Fibroblast of villous mesenchyme (primary cell): ENCODE measurements at places on chromosomes 11 and 22. TPM values are rescaled to one million over a fixed set of nuclear protein-coding genes. Genes with fewer than 3 reads are reported as not detected.

DNA sequence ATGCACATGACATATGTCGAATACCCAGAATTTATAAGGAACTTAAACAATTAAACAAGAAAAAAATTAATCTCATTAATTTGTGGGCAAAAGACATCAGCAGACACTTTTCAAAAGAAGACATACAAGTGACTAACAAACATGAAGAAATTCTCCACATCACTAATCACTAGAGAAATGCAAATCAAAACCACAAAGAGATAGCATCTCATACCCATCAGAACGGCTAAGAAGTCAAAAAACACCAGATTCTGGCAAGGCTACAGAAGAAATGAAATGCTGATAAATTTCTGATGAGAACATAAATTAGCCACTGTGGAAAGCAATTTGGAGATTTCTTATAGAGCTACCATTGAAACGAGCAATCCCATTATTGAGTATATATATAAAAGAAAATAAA, 210.6 kb upstream of the LUZP2 start:
- no peak for DNase-seq

Gene KCNA4
- not detected in 2 replicates for total RNA-seq

DNA sequence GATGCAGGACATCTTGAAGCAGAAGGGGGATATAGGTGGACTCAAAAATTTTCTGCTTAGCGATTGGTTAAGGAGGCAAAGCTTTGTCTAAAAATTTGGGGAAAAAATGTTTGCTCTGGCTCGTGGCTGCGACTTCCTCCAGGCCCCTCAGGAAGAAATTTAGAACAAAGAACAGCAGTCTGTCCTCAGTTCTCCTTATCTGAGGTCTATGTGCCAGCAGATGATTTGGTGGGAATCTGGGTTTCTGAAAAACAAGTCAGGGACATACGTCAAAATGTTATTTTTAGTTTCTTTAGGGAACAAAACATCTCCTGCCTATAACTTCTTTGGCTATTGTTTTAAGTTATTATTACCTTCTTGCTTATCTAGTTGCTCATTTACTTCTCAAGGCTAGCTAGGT, 8.1 kb downstream of the OR6M1 start:
- no peak for DNase-seq

DNA sequence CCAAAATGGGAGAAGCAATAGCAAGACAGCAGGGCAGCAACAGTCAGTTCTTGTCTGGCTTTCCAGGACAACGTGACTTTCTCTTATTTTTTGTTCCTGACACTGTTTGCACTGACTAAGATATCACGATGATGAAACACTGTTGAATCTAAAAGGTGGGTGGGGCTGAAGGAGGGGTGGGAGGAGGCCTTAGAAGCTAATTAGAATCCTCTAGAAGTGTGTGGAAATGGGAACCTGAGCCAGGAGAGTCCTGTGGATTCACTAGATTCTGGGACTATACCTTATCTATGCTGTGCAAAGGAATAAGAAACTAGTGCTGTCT, 300.3 kb downstream of the ST3GAL4 start:
- no peak for DNase-seq

DNA sequence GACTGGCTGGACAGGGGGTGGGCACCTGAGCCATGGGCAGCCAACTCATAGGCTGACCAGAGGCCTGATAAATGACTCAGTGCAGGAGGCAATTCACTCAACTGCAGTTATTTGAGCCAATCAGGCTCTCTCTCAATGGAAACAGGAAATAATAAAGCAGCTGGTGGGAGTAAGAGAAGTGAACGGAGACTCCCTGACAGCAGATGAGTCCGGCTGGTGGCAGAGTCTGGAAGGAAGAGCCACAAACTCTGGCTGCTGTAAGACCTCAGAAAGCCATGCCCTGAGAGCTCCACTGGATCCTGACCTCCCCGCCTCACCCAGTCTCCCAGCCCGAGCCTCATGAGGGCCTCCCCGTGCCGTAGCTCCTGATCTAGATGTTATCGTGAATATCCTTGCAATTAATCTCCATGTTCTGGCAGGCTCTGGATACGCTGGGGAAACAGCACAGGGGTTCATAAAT, 69.8 kb downstream of the TRIM29 start:
- peak; percentile 40 for DNase-seq

Gene SCN4B
- not detected in 2 replicates for total RNA-seq

Gene CHRM4
- under 0.01 TPM in 1 of 2 replicates, not detected in the other for total RNA-seq

DNA sequence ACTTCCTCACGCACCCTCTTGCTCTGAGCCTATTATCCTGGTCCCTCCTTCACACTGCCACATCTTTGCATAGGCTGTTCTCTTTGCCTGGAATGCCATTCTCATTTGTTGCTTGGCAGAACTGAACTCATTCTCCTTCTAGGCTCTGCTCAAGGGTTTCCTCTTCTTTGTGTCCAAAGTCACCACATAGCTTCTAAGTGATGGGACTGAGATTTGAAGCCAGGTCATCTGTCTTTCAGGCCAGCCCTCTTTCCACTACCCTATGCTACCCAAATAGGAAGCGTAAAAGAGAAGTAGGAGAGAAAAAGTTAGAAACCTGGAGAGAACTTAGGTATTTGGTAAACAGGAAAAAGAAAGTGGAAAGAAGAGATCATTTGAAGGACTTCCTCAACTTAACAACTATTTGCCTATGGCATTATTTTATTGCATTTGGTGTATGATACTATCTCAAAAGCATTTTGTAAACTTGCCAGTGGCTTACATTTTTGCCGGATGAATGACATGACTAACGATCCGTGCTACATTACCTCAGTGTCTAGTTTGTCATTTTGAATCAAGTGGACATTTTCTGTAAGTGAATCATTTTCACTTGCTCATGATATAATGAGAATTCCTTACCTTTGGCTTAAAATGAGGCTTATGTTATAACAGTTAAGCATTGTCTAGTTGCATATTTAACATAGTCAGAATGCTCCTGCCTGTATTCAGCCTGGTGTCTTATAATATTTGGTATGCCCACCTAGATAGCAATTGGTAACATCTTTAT, 18.5 kb downstream of the NF2 start:
- peak; percentile 80 for DNase-seq

Gene FOLR1
- total RNA-seq: not detected in 2 replicates

Gene DDX25
- not detected in 2 replicates for total RNA-seq

- no peak for DNase-seq
Observed at GRCh38 chr11:104060004-104060794, 23.8 kb downstream of the DDI1 start.

GRCh38 chr11:119190531-119190930, 5.3 kb downstream of the NHERF4 start:
- DNase-seq: no peak

DNA sequence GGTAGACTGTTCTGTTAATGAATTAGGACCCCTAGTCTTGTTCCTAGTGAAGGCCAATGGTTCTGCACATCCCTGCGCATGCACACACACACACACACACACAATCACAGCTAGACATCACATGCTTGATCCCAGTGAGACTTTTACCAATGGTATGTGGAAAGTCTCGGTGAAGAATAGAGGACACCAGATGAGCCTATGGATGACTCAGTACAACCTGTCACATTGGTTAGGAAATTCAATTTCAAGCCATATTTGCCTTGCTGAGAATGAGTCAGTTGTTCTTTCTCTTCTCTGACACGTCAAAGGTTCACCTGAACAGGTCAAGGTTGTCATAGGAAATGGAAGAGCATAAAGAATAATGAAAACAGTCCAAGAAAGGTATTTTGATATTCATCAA, 122.0 kb downstream of the SLC17A6 start:
- DNase-seq: no peak

DNA sequence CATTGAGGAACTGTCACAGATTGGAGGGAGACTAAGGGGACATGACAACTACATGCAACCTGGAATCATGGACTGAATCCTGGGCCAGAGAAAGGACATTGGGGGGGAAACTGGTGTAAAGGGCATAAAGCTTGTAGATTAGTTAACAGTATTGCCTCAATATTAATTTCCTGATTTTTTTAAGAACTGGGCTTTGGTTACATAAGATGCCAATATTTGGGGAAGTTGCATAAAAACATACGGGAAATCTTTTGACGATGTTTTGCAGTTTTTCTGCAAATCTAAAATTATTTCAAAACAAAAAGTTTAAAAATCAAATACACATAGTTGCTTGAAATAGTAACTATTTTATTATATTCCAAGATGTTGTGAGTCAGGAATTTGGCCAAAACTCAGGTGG, 2.9 kb upstream of the FOLR3 start:
- DNase-seq: no peak

GRCh38 chr11:2898366-2899079, 12.9 kb upstream of the CDKN1C start:
- DNase-seq: peak; percentile 93

DNA sequence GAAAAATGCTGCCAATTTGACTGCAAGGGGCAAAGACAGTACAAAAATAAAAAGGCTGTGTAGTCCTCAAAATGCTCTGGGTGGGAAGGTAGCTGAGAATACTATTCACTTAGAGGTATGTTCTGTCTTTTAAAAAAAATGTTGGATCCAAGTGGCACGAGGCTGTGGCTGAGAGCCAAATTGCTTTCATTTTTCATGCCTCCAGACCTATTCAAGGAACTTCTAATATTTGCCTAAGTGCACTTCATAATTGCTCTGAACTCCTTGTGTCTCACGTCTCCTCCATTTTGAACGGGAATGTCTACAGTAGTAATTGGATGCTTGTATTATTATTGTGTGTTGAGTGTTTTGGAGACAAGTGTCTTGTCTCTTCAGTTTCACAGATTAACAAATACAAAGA, 19.1 kb upstream of the SLC22A25 start:
- no peak for DNase-seq

Gene LIF
- 7.4 and 7.8 TPM in 2 replicates for total RNA-seq

Gene ABTB2
- total RNA-seq: 3.9 and 4.8 TPM in 2 replicates

Gene CSF2RB
- 2.6 and 11.2 TPM in 2 replicates for total RNA-seq

DNA sequence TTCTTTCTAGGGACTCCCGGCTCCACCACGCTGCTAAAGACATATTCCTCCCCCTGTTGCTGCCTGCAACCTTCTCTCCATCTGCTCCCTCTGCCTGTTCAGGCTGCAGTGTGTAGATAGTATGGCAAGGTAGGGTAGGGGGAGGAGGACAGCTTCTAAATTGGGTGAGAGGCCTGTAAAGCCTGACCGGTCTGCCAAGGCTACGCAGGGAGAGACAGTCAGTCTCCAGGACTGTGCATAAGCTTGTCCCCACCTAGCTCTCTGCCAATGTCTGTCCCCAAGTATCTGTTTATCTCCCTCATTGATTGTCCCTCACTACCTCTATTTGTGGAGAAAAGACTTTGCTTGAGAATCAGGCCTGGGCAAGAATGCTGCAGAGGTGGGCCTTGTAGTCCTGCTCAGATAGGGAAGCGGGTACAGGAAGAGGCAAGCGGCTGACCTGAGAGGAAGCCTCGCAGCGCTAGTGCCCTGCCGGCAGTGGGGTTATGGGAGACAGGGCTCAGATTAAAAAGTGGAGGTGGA, 871 bp upstream of the SEZ6L start:
- no peak for DNase-seq

Gene NPTXR
- 0.64 and 0.86 TPM in 2 replicates for total RNA-seq

DNA sequence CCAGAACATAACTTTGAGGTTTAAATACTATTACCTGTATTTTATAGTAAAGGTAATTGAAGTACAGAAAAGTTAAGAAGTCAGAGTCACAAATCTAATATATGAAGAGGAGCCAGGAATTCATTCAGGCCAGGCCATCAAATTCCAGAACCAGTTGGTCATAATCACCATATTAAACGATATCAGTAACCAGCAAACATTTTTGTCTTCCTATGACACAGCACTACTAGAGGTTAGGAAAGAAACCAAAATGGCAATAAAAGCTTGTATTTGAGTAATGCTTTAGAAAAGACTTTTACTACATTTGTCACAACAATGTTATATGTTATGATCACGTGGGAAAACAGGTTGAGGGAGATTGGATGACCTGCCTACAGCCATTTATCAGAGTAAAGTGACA, 62.2 kb downstream of the DKK3 start:
- DNase-seq: peak; percentile 23

- DNase-seq: no peak
Observed at GRCh38 chr11:121408830-121409229, 43.3 kb upstream of the SORL1 start.

Gene KCNQ1OT1
- 6.0 and 6.1 TPM in 2 replicates for total RNA-seq

- no peak for DNase-seq
Observed at GRCh38 chr11:64455456-64456261, 96.7 kb downstream of the RPS6KA4 start.

- DNase-seq: no peak
Observed at GRCh38 chr11:19939415-19939929, 220.8 kb downstream of the DBX1 start.

Gene DUSP8
- 0.64 and 0.86 TPM in 2 replicates for total RNA-seq

Gene OR52A1
- not detected in 2 replicates for total RNA-seq

Gene SLC22A25
- not detected in 2 replicates for total RNA-seq

Gene AMOTL1
- total RNA-seq: 25.9 and 27.7 TPM in 2 replicates

DNA sequence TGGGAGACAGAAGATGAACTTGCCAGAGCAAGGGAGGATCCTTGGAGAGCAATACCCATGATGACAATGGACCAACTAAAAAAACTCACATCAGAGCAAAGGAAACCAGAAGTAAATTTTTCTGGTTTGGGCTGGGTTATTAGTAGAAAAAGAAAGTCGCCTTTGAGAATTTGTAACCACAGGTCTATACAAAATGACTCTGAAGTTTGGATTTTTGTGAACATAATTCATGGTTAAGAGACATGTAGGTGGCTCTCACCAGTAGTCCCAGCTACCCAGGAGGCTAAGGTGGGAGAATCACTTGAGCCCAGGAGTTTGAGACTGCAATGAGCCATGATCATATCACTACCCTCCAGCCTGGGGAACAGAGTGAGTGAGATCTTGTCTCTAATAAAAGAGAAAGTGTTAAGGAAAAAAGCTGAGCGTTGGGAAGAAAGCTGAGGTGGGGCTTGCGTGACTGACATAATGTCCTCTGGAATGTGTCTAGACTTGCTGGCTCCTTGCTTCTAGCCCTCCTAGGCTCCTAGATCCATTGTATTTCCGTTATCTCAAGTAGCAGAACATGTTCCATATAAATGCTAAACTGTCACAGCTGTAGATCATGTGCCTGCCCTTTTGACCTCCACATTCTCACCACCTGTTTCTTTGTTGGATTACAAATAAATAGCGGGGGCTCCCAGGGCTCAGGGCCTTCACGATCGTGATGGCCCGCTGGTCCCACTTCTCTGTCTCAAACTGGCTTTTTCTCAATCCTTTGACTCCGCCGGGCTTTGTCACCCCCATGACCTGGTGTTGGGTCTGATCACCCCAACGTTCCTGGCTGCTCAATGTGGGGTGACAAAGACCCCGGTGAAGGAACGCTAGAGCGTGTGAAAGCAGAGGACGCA, 56.2 kb upstream of the SC5D start:
- DNase-seq: no peak

GRCh38 chr11:18706330-18707243, 8.0 kb downstream of the TMEM86A start:
- peak; percentile 36 for DNase-seq

Gene KRTAP5-10
- not detected in 2 replicates for total RNA-seq
